ENCODE measurements at places on chromosomes 11 and 22.

GRCh38 chr11:79390923-79391322 lies 49.9 kb downstream of the TENM4 start:
- DNase-seq, result no peak

DNA sequence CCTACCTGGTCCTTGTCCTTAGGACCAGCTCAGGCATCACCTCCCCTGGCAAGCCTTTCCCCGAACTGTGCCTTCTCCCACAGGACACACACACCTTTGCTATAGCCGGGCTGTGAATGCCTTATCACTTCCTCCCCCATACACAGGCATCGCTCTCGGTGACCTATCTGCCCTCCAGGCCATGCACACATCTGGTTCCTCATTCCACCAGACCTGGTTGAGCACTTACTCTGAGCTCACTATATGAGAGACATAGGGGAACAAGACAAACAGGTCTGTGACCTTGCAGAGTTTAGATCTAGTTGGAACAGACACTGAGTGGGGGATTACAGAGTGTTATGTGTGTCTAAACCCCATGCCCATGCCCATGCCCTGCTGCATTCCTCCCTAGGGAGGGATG lies 3.1 kb upstream of the BCR start:
- no peak for DNase-seq

DNA sequence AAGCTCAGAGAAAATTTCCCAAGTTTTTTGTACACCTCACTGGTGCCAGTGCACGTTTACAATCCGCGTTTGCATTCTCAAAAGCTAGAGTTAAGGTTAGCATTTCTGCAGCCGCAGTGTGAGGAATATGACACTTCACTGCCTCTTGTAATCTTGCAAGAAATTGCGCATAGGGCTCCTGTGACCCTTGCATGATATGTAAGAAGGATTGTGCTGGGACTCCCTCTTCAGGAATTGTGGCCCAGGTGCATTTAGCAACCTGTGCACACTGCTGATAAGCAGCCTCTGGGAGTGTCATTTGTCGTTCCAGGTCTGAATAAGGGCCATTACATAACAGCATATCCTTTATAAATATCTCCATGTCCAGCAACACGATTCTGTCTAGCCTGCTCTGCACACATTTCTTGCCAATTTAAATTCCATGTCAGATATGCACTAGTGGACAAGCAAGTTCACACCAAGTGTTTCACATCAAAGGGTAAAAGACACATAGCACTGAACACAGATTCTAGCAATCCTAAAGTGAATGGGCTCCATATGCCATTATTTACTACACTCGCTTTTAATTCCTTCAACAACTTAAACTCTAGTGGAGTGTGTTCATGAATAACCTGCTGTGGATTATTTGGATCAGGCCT lies 69.2 kb upstream of the INCENP start:
- no peak for DNase-seq

DNA sequence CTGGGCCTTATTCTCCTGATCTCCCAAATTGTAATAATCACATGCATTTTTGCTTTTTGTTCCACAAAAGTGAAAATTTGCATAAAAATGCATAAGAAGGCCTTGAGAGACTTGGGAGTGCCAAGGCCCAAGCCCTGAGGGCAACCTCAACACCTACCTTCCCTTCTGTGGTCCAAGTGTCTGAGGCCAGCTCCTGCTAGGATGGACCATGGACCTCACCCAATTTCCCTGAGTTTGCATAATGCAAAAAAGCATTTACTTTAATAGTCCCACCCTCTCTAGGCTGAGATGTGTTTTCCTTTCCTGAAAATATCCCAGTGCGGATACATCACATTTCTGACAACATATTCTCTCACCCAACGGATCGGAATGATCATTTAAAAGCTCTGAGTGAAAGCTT lies 194.1 kb upstream of the TENM4 start:
- DNase-seq, result no peak

DNA sequence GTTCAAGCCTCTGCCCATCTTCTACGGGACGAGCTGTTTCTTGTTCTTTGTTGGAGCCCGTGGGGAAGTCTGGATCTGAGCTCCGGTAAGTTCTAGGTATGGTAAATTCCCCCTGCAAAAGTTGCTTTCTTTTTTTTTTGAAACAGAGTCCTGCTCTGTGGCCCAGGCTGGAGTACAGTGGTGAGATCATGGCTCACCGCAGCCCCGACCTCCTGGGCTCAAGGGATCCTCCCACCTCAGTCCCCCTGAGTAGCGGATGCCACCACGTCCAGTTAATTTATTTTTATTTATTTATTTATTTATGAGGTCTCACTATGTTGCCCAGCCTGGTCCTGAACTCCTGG lies 35.5 kb upstream of the MOB2 start:
- DNase-seq, result no peak

DNA sequence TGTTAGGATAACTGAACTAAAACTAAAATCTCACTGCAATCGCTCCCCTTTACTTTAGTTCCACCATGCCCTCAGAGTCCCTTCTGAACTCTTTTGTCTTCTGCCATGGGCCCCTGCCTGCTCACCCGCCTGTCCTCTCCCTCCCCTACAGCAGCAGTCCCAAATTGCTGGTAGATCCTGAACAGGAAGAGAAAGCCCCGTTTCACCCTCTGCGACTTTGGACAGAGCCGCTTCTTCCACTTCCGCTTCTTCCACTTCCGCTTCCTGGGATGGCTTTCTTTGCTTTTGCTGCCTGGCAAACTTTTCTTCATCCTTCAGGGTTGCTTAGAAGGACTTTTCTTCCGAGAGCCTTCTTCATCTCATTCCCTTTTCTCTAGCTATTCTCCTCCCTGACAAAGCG lies 35.7 kb upstream of the TLCD5 start:
- DNase-seq, result no peak

- no peak for DNase-seq
Observed at GRCh38 chr11:60933416-60934123, 9.3 kb downstream of the TMEM132A start.

GRCh38 chr11:110490886-110491285 lies 61.1 kb downstream of the FDX1 start:
- no peak for DNase-seq

- no peak for DNase-seq
Observed at GRCh38 chr11:45386972-45387371, 100.8 kb upstream of the SYT13 start.
